ENCODE measurements at places on chromosomes 6 and 20.

- no peak for DNase-seq
Measured at GRCh38 chr6:113143206-113143605, 713.9 kb upstream of the MARCKS start.

DNA sequence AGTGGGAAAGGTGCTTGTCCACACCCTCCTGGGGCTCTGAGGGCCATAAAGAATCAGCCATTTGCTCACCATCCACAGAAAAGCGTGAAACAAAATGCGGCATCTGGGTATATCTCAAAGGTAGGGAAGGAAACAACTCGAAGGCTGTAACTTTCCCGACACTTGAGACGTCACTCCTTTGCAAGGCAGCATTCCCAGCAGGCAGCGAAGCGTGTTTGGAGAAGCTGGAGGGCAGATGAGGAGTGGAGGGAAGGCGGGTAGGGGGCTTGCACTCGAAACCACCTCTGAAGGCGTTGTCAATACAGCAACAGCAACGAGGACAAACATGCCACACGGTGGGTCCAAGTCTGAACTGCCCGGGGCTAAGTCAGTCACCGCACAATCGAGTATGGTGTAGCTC, 98.4 kb downstream of the FOXC1 start:
- DNase-seq, result no peak

- DNase-seq, result no peak
Measured at GRCh38 chr20:35637276-35637675, 21.6 kb downstream of the SPAG4 start.

GRCh38 chr20:36775826-36776225, 2.3 kb upstream of the DSN1 start:
- DNase-seq, result no peak

- no peak for DNase-seq
Measured at GRCh38 chr6:143581835-143582480, 70.4 kb upstream of the FUCA2 start.

- no peak for DNase-seq
Measured at GRCh38 chr6:124434421-124434820, 527.8 kb upstream of the RNF217 start.

DNA sequence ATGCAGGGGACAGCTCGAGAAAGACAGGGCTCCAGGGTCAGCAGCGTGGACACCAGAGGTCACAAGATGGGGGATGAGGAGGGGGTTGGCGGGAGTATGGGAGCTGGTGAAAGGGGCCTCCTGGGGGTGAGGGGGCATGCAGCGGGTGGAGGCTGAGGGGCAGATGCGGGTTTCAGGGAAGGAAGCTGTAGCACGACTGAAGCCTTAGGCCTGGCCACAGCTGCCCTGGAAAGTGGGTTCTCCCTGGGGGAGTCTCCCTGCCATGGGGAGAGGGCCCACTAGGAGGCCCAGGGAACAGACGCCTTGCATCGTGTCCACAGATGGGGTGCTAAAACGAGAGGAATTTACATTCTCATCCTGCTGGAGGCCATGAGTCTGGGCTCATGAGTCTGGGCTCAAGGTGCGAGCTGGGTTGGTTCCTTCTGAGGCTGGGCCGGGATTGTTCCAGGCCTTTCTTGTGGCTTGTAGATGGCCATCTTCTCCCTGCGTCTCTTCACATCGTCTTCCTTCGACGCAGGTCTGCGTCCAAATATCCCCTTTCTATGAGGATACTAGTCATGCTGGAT, 18.0 kb downstream of the APCDD1L start:
- no peak for DNase-seq

Data from NCI-H2107 (cell line).